Osteoblast (primary cell): ENCODE measurements at places on chromosomes 16 and 17. TPM values are rescaled to one million over a fixed set of nuclear protein-coding genes. Genes with fewer than 3 reads are reported as not detected.

The CCDC200 gene
- total RNA-seq, result not detected in 2 replicates

- DNase-seq, result no peak
Observed at GRCh38 chr17:65519462-65519861, 42.0 kb downstream of the AXIN2 start.

- no peak for DNase-seq
Observed at GRCh38 chr17:64092952-64093451, 36.9 kb downstream of the ERN1 start.

- DNase-seq, result peak; percentile 90
Observed at GRCh38 chr17:41500131-41500911, 5.1 kb downstream of the KRT13 start.
